Stimulated activated CD8-positive, alpha-beta memory T cell treated with anti-CD3 and anti-CD28 coated beads, Interleukin-7, amount 100 ng/mL, for 24 hours (primary cell): ENCODE measurements at places on chromosomes 4 and X.

DNA sequence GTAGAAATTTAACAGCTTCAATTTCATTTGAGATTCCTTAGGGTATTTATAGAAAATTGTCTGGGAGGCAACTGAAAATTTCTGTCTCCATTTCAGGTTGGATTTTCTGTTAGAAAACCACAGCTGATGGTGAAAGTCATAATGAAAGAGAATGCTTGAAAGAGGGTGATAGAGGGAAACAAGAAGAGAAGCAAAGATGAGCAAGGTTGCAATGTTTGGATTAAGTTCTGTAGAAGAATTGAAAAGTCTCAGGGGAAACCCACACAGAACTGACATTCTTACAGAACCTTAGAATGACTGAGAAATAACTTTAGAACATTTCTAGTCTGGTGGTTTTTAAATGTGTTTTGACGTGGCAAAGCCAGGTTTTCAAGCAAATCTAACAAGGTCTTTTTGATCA lies 14.7 kb downstream of the GBA3 start:
- DNase-seq, result no peak

DNA sequence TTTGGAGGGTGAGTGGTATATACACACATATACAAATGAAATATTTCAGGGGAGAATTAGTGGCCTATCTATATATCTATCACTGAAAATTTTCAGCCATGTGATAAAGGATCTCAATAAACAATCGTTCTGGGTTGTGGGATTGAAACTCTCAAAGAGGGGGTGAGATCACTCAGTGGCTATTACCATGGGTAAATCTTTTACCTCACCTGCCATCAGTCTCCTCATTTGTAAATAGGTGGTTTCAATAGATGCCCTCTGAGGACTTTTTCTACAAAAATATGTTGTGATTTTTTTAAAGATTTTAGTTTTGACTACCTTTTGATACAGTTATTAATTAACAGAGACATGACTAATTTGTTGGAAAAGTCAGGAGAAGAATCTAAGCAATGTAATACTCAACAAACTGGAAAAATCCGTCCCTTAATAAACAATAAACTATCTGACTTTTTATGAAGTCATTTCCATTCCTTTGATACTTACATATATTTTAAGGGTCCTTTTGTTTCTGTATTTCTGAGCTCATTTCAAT lies 192.8 kb downstream of the MAD2L1 start:
- no peak for DNase-seq

DNA sequence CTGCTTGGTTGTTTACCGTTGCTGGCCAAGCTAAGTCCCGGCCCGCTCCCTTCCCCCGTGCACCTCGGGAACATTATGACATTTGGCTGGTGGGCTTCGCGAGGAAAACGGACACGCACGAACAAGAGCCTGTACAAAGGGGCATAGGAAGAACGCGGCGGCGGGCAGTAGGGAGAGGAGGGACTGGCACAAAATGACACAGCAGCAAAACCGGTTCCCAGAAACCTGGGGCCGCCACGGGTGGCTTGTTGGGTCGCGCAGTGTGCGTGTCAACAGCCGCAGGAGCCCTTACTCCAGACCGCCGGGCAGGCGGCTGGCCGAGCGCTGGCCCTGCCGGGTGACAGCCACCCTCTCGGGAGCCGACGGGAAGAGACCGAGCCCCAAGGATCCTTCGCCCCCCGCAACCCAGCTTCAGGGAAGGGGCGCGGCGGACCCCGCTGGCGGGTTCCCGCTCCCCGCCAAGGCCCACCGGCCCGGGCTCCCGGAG lies 1.6 kb upstream of the LIN54 start:
- no peak for DNase-seq

GRCh38 chrX:33273535-33273934 lies 62.2 kb upstream of the DMD start:
- no peak for DNase-seq

DNA sequence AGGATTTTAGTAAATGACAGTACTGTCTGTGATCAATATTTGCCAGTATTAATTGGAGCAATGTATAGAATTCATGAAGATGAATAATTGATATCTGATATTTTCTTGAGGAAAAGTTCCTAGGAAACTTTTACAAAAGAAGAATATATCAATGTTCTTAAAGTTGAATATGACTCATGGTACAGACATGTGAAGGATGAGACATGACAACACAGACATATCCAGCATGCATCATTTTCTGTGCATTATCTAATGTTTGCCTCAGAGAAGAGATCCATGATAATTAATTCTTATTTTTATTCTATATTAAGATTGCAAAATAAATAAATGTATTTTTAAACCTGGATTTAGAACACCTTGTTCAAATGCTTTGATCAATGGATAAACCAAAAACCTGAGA lies 452.9 kb upstream of the EPHA5 start:
- DNase-seq, result no peak
